Left ventricle myocardium inferior (tissue), 1 donor: ENCODE measurements at places on chromosomes 7 and 10. TPM values are rescaled to one million over a fixed set of nuclear protein-coding genes. Genes with fewer than 3 reads are reported as not detected.

Gene HKDC1
- total RNA-seq: not detected

DNA sequence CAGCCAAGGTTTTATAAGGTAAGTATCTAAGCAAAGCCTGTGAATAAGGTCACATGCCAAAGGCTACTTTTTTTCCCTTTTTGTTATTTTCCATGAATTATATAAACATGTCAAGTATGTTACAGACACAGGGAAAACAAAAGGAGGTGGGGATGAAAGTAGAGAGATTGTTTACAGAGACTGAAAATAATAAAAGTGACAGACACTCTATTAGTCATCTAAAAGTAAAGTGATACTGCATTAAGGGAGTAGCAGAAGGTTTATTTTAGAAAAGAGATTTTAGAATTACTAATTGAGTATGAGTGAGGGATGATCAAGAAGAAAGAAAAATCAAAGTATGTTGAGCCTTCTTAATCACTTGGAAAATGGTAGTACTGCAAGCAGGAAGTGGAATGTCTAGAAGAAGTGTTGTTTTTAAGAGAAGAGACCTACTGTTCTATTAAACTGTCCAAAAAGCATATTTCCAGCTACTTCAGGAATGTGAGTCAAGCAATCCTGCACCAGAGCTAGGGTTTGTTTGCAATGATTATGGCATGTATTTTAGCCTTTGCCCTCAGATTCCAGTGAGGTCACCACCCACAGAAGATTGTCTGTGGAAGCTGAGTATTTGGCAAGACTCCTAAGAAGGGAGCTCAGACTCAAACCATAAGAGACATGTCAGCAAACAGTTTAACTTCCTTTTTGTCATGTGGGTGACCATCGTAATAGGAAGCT, 177.9 kb upstream of the PLXDC2 start:
- DNase-seq: no peak

GRCh38 chr7:16409777-16410176, 11.6 kb downstream of the CRPPA start:
- no peak for DNase-seq

GRCh38 chr10:1291178-1292090, 235.2 kb downstream of the WDR37 start:
- no peak for DNase-seq

DNA sequence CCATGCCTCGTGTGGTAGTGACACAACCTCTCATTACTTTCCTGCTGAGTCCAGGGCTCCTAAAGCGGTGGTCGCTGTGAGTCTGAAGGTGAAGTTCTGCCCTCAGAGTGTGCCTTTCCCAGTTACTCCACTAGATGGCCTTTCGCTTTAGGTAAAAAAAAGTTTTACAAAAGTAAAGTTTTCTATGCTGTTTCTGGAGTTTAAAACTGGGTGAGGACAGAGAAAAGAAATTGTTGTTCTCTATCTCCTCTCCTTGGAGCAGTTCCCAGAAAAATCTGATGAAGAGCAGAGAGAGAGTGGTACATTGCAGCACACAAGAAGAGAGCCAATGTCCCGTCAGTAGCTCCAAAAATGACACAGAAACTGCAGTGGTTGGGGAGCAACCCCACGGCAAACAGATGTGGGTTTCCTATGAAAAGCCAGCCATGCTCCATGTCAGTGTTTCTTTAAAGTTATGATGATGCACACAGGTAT, 257.1 kb downstream of the GLI3 start:
- DNase-seq: no peak
